ENCODE measurements at places on chromosomes 3 and 15. TPM values are rescaled to one million over a fixed set of nuclear protein-coding genes. Genes with fewer than 3 reads are reported as not detected.

DNA sequence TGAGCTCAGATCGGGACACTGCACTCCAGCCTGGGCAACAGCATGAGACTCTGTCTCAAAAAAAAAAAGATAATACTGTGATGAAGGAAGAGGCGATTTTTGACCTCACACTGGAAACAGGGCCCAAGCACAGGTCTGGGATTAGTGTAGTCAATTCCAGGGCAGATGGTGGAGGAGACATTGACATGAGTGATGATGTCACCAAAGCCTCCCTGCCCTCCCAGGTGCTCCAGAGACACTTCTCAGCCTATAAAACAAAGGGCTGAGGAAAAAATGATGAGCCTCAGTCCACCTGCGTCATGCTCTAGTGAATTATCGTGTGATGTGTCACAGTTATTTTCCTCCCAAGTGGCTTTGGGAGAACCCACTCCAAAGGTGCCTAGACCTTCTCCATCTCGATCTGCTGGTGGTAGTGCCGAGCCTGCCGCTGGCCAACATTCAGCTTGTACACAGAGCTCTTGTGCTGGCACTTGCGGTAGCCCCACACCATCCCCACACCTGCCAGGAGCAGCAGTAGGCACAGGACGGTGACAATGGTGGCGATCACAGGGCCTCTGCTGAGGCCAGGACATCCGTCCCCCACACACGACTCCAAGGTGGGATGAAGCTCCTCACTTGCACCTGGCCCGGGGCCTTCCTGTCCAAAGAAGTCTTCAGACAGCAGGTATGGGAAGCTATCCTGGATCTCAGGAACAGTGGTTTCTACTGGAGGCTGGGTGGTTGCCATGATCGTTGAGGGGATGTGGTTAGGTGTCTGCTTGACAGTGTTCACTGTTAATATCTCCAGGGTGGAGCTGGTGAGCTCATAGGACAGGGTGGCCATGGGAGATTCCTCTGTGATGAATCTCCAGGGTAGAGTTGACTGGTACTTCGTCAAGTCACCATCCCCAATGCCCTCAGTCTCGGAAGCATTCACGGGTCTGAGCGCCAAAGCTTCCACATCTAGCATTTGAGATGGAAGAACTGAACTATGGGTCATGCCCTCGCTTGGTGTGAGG, 38.8 kb downstream of the CRTAP start:
- no peak for DNase-seq

DNA sequence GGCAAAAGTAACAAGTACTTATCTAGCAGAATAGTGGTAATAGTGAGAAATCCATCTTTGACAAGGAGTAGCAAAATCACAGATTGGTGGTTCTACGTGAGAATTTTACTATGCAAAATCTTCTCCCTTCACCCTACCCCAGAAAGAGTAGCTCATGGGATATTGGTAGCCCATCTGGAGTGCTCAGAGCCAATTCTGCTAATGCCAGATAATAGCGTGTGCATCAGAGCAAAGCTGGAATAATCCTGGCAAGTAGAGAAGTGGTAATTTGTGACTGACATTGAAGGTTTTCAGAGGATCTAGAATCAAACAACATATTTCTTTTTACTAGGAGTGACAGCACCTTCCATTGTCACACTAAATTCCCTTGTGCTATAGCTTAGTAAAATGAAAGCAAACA, 192.9 kb downstream of the ZBBX start:
- DNase-seq, result no peak

DNA sequence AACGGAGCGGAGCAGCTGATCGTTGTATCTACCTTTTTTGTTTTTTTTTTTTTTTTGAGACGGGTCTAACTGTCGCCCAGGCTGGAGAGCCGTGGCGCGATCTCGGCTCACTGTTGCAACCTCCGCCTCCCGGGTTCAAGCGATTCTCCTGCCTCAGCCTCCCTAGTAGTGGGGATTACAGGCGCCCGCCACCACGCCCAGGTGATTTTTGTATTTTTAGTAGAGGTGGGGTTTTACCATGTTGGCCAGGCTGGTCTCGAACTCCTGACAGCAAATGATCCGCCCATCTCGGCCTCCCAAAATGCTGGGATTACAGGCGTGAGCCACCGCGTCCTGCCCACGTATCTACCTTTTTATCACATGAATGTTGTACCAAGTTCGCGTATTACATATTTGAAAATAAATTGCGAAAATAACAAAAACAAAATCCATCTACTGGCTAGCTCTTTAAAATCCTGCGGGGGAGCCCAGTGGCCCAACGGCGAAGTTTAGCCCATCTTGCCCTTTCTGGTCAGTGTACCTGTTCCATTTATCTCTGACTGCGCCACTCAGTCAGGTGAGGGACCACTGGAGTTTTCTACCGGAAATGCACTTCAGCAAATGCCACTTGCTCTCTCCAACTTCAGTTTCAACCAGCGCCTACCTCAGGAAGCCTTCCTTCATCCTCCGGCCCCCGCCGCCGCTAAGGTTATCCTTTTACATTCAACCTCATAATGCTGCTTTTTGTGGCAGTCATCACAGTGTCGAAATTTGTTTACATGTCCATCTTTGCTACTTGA, 1.2 kb upstream of the EIF3J start:
- no peak for DNase-seq

DNA sequence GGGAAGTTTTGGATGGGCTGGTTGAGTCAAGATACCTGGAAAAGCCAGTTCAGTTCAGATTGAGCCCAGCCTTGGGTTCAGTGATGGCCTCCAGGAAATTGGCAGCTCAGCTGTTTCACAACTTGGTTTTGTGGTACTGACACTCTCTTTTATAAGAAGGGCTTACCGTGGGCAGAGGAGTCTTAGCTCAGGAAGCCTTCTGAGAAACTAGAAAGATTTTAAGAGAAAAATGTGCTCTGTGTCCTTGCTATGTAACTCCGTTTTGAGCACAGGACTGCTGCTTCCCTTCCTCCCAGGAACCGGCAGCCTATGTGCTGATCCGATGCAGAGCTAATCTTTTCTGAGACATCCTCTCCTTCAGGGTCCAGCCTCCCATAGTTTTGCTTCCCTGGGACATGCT, 46.6 kb upstream of the RASGRP1 start:
- no peak for DNase-seq

GRCh38 chr3:11235385-11235784, 36.8 kb upstream of the ATG7 start:
- no peak for DNase-seq

DNA sequence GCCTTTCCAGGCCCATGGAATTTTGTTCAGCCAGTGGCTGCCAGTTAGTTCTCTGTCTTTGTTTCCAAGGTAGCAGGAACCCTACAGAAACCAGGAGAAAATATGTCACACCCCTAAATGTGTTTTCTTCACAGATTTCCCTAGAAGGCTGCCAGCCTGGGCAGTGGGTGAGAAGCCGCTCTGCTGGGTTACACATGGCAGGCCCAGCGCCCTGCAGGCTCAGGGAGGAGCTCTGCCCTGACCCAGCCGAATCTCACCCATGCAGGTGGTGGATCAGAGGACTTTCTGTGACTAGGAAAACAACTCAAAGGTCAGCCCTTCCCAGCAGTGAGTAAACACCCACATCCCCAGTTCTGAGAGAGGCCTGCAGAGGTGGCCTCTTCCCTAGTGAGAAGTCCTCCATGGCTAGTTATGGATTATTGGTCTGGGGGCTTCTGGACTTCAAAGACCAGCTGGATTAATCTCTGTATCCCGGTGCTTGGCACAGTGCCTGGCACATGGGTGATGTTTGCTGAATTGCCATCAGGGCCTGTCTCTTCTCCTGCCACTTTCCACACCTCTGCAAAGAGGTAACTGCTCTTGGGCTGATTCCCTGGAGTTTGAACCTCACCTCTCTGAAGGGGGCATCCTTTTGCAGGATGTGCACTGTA, 34.7 kb upstream of the BDH1 start:
- no peak for DNase-seq

DNA sequence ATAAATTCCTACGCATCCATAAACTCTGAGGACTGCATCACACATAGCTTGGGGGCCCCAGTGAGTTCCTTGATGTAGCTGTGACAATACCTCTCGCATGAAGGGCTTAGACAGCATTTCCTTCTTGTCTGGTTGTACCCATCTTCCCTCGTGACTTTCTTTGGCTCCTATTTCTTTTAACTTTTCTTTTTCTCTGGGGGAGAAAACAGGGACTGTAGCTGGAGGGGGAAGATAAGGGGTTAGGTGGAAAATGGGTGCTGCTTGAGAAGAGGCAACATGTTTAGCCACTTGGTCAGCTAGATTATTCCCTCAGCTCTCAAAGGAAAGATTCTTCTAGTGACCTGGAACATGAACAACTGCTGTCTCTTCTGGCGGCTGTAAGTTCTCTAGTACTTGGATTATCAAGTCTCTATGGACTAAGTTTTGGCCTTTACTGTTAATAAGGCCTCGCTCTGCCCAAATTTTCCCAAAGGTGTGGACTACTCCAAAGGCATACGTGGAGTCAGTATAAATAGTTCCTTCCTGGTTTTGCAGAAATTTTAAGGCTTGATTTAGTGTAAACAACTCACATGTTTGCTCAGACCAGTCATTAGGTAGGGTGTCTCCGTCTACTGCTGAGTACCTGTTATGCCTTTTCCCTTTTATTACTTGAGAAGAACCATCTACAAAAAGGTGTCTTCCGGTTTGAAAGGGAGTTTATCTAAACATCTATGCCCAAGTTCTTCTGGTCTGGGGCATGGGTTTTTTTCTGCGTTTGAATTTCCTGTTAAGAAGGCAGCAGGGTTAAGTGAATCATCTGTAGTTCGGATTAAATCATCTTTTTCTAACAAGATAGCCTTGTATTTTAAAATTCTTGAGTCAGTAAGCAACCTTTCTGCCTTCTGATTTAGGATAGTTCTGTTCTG, 21.0 kb upstream of the ATG7 start:
- no peak for DNase-seq

GRCh38 chr15:89665449-89666181, 10.3 kb upstream of the KIF7 start:
- DNase-seq, result peak; percentile 77

DNA sequence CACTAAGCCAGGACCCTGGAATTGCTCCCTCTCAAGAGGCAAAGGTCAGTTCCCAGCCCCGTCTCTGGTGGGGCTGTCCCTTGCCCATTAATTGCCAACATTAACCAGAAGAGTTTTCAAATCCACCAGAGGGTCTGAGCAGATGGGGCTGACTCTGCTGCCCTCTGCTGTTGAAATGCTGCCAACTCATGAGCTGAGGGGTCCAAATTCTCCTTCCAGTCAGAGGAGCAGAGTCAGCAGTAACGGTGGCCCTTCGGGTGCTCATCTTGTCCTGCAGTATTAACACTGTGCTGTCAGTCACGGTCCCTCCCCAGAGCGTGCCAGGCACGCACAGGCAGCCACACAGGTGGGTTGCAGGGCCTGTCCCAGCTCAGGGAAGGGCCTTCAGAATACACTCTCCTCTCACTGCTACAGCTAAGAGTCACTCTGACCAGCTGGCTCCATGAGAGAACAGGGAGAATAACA, 10.7 kb upstream of the SPTBN5 start:
- DNase-seq, result no peak

GRCh38 chr3:126137490-126138130, 42.8 kb downstream of the ALDH1L1 start:
- peak; percentile 15 for DNase-seq

GRCh38 chr3:2484162-2485026, 385.7 kb downstream of the CNTN4 start:
- DNase-seq, result no peak

DNA sequence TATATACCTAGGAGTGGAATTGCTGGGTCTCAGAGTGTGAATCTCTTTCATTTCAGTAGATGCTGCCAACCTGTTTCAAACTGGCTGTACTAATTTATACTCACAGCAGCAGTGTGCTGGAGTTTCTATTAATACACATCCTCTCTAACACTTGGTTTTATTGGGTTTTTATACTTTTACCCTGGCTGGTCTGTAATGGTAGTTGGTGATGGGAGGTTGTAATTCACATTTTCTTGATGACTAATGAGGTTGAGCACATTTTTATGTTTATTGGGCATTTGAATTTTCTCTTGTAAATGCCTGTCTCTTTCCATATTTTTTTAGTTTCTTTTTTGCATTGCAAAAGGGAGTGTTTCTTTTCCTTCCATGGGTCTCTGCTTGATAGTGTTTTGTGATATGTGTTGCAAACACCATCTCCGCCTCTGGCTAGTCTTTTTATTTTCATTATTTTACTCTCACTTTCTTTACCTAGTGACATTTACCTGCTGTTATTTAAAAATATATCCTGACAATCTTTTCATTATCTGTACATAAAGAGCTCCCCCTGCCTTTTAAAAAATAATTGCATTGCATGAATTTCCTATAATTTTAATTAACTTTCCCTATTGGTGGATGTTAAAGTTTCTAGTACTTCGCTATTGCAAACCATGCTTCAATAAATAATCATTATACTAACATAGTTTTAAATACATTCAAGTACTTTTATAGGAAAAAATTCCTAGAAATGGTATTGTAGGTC, 49.0 kb upstream of the GCNT3 start:
- no peak for DNase-seq

- DNase-seq, result peak; percentile 78
These were observed 90.2 kb upstream of the KLF13 start for GRCh38 chr15:31236184-31237042.

- DNase-seq, result no peak
These were observed 17.7 kb downstream of the STAG1 start for GRCh38 chr3:136734382-136735070.

KCNAB1 gene
- total RNA-seq, result 6.2 TPM

GHRL gene
- 2.1 TPM for total RNA-seq

GPR27 gene
- 6.0 TPM for total RNA-seq

CD96 gene
- 1.7 TPM for total RNA-seq

UROC1 gene
- total RNA-seq, result not detected

CYP1A2 gene
- not detected for total RNA-seq
